LNCaP clone FGC (cell line): ENCODE measurements at places on chromosomes 6 and 20.

GRCh38 chr6:25369036-25369432 lies 89.9 kb downstream of the CARMIL1 start:
- DNase-seq: no peak

- no peak for DNase-seq
Measured at GRCh38 chr6:166487148-166487547, 99.3 kb downstream of the RAMACL start.

DNA sequence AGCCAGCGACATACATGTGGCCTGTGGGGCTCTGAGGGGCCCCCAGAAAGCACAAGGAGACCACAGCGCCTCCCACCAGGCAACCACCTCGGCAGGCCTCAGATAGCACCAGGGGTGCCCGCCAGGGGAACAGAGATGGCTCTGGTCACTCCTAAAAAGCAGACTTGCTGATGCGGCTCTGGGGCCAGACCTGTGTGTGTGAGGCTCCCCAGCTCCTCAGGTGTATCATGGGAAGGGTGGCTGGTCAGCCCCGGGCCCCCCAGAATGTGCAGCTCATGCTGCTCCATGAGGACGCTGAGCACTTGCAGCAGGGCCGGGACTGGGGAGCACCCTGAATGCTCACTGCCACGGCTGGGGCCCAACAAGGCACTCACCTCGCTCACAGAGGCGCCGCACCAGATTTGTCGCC lies 60.2 kb downstream of the PYGB start:
- no peak for DNase-seq

GRCh38 chr6:139438775-139439174 lies 64.3 kb upstream of the CITED2 start:
- DNase-seq: no peak

DNA sequence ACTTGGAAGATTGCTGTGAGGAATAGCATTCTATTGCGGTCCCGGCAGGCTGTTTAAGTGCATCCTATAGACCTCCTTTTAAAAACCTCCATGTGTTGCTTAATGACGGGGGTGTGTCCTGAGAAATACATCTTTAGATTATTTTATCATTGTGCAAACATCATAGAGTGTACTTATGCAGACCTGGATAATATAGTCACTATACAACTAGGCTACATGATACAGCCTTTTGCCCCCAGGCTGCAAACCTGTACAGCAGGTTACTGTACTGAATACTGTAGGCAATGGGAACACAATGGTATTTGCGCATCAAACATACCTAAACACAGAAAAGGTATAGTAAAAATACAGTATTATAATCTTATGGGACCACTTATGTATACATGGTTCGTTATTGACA lies 175.6 kb downstream of the RNF144B start:
- no peak for DNase-seq

GRCh38 chr6:144632266-144632665 lies 347.1 kb downstream of the UTRN start:
- DNase-seq: no peak

DNA sequence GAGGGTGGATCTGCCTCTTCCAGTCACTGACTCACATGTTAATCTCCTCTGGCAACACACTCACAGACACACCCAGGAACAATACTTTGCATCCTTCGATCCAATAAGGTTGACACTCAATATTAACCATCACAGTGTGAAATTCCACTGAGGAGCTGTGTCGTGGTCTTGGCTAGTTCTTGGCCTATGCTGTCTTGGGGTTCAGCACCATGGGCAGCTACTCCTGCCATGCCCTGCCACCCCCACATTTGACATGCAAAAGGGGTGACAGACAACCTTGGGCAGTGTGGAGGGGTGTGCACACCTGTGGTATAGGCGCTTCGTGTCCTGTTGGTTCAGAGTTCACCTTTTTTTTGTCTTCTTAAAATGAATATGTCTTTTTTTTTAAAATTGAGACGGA lies 25.8 kb downstream of the ANKRD6 start:
- DNase-seq: no peak

- DNase-seq: no peak
Measured at GRCh38 chr6:87932361-87932760, 115.3 kb upstream of the SPACA1 start.

GRCh38 chr6:167652042-167652700 lies 174.5 kb upstream of the AFDN start:
- DNase-seq: no peak

GRCh38 chr20:33178726-33179125 lies 10.8 kb downstream of the BPIFA2 start:
- no peak for DNase-seq
